CD4-positive, alpha-beta T cell treated with Interleukin-15 for 1 hour (primary cell): ENCODE measurements at places on chromosomes 7 and 10.

- no peak for DNase-seq
These were observed 109.6 kb upstream of the IMMP2L start for GRCh38 chr7:111671927-111672326.

DNA sequence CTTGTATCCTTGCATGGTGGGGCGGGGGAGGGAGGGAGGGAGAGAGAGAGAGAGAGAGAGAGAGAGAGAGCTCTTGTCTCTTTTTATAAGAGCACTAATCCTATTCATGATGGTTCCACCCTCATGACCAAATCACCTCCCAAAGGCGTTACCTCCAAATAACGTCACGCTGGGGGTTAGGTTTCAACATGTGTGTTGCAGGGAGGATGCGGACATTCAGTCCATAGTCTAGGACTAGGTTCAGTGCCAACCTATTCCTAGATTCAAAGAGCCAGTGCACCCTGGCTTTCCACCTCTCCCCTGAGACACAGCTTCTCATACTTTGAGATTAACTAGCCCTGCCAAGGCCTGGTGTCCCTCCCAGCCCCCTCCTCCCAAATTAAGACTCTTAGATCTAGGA, 123.0 kb downstream of the GRK5 start:
- no peak for DNase-seq

GRCh38 chr10:109886781-109887140, 36.5 kb downstream of the XPNPEP1 start:
- DNase-seq, result no peak

DNA sequence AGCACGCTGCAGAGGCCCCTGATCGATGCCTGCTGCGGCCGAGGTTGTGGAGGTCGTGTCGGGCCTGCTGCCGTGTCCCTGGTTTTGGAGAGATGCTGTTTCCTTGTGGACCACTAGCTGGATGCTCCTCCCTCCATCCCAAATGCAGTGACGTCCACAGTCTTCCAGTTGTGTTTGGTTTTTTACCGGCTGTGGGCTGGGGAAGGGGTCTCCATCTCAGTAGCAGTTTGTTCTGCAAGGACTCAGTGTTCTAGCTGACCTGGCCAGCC, 143.0 kb upstream of the SHH start:
- no peak for DNase-seq

- DNase-seq, result no peak
These were observed 6.1 kb upstream of the STK32C start for GRCh38 chr10:132313865-132314264.

GRCh38 chr7:106068986-106069385, 43.1 kb downstream of the SYPL1 start:
- no peak for DNase-seq

GRCh38 chr7:34425194-34425593, 232.8 kb upstream of the NPSR1 start:
- DNase-seq, result no peak

GRCh38 chr10:117590101-117590875, 47.7 kb downstream of the EMX2 start:
- no peak for DNase-seq

- no peak for DNase-seq
These were observed 1.5 kb downstream of the DNA2 start for GRCh38 chr10:68470300-68470699.
